ENCODE measurements at places on chromosomes 13 and 19.

DNA sequence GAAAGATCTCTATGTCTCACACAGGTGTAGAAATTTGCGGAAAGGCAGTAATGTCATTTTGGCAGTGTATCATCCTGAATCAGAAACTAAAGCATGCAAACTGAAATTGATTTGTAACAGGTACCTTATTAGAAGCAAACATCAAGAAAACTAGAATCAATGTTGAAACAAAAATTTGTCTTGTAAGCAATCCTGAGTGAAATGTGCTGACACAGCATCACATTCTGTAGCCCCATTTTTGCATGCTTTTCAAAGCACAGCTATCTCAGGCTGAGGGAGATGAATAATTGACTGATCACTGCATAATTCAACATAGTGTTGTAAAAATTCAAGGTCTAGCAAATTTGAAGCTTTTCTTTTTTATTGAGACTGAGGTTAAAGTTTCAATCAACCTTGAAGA lies 539.7 kb downstream of the DACH1 start:
- DNase-seq = no peak

- no peak for DNase-seq
Measured at GRCh38 chr19:43639519-43640423, at the start of gene CADM4. Gene CADM4, minus strand, starts transcription at chr19:43639850. Its CDS starts 60 bp downstream, at chr19:43639790.

- no peak for DNase-seq
Measured at GRCh38 chr13:79663977-79664636, 183.2 kb downstream of the NDFIP2 start.

DNA sequence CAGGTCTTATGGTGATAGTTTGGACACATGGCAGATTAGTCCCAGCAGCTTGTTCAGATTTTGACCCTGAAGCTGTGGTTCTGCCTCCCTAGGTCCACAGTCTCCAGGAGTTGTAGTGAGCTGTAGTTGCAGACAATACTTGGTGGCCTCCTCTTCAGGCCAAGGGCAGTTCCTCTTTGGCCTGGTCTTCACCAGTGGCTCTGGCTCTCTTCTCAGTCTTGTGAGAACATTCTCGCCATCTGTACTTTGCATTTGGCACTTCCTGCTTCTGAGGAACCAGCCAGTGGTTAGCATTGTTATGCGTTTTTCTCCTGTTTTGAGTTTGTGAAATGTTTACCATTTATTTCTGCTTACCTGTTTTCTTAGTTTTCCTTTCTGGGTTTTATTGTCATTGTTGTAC lies 40.7 kb downstream of the PCCA start:
- peak; percentile 28 for DNase-seq

DNA sequence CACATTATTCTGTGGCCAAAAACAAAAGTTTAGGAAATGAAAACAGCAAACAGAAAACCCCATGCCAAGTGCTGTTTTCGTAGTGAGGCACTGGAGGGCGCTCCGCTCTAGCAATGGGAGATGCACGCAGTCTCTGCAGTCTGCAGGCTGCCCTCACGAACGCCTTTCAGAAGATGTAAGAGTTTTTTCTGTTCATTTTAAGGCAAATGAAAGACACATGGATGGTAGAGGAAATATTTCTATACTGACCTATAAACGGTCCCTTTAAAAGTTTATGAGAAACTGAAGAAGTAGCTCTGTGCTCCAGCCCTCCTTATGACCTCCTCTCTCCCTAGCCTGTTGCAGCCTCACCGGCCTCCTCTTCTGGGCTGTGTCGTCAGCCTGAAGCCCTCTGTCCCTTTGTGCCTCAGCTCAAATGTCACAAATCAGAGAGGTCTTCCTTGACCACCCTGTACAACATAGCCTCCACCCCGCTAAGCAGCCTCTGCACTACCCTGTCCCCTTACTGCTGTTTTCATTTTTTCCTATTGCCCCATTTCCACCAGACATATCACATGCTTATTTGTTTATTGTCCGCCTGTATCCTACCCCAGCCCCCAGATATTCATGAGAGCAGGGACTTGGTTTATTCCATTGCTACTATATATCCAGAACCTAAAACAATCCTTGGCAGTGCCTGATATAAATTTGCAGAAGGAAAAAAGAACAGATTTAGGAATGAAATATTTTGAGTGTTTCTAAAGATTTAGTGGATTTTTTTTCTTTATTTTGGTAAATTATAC lies 116.4 kb downstream of the TM9SF2 start:
- DNase-seq = peak; percentile 46

DNA sequence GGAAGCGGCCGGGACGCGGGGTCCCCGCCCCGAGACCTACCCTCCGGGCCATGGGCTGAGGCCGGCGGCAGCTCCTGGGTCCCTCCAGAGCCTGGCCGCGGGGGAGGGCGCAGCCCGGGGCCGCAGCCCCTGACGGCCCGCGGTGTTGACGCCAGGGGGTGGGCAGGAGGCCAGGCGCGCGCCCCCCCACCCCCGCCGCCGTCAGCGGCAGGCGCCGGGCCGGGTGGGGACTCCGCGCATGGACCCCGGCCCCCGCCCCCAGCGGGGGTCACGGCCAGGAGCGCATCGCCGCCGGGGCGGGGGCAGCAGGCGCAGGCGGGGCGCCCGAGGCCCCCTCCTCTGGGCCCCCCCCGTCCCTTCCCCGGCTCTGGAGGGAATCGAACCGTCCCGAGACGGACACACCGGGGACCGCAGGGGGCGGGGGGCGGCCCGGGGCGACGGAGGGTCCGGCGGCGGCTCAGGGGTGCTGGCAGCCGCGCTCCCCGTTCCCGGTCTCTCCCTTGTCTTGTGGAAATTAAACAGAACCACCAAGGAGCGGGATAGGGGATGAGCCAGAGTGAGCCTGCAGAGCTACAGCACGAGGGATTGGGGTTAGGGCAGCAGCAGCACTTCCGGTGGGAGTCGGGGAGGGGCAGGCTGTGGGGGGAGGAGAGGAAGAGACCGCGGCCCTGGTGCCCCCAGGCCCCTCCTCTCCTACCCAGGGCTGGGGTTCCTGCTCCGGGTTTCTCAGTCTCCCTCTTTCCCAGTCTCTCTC lies at the start of gene MEIS3:
TSS of gene MEIS3 (minus strand) at position 498 of the 754 bp plus-strand sequence. CDS start at position 52, 446 bp downstream.
- DNase-seq = no peak

All from muscle of leg (tissue), 16 donors.